ENCODE measurements at places on chromosomes 2 and 18. TPM values are rescaled to one million over a fixed set of nuclear protein-coding genes. Genes with fewer than 3 reads are reported as not detected.

- H3K27ac ChIP-seq, result no peak overlapping the region
- no peak overlapping the region for H3K4me3 ChIP-seq
- no peaks in the 10 kb centered on the region for H3K27me3 ChIP-seq
- DNase-seq, result no peak
Observed at GRCh38 chr2:105775809-105776559, 31.3 kb downstream of the NCK2 start.

DNA sequence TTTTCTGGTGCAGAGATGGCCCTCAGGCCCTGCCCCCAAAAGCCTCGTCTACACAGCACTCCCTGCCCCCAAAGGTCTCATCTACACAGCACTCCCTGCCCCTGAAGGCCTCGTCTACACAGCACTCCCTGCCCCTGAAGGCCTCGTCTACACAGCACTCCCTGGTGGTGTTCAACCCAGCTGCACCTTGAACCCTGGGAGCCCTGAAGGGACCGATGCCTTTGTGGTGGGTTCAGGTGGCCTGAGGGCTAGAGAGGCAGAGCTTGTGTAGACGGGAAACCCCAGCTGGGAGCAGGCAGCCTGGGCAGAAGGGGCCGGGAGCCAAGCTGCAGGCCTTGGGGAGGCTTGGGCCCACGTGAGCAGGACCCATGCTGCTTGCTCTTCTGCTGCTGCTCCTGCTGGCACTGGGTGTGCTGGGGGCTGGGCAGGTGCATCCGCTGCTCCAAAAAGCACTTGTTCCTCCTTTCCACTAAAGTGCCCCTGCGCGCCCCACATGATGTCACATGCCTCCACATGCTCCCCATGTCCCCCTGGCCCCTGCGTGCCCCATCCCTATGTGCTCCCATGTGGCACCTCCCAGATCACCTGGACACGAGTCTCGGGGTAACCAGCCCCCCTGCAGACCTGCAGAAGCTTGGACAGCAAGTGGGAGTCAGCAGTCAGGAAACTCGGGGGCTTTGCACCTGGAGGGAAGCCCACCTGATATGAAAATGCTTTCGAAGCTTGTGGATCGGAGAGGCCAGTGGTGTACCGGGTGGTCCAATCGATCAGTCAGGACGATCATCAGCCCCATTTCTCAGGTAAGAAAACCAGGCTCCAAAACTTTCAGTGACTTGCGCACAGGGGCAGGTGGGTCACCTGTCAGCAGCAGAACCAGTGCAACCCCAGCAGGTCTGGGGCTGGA lies 94.9 kb upstream of the CTDP1 start:
- H3K27ac ChIP-seq, result no peak overlapping the region
- no peaks in the 10 kb centered on the region for H3K36me3 ChIP-seq
- H3K27me3 ChIP-seq, result peaks cover 3% of the 10 kb centered on the region
- no peak for DNase-seq

DNA sequence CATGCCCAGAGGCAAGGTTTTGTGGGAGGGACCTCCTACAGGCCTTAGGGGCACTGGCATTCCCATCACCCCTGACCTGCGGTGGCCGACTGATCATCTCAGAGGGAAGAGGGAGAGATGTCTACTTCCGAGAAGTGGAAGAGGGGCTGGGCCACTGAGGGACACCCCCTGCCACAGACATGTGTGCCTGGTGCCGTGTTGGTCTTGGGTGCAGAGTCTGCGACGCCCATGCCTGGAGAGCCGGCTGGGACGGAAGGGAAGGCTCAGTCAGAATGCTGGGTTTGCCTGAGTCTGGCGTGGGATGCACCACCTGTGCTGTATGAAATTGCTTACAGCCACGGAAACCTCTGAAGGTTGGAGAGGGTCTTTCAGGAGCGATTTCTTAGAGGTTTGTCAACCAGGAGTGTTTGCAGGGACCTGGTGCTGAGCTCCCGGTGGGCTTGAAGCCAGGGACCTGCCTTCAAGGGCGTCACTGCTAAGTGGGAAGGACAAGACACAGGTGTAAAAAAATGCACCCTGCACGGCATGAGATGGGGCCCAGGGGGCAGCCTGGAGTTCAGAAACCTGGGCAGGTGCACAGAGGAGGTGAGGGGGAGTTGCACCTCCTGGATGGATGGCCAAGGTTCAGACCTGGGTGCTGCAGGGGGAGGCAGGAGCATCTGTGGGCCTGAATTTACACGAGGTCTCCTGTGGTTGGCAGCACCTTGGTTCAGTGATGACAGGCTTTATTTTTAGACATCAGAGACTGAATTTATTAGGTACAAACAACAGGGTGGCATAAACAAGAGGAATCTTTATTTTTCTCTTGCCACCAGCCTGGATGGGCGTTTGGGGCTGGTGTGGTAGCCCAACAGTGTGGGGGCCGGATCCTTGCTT lies 100.3 kb downstream of the CTIF start:
- H3K4me1 ChIP-seq, result peaks cover 5% of the 10 kb centered on the region
- no peak for DNase-seq
- H3K36me3 ChIP-seq, result no peaks in the 10 kb centered on the region
- no peaks in the 10 kb centered on the region for H3K27me3 ChIP-seq
- no peak overlapping the region for H3K27ac ChIP-seq

DNA sequence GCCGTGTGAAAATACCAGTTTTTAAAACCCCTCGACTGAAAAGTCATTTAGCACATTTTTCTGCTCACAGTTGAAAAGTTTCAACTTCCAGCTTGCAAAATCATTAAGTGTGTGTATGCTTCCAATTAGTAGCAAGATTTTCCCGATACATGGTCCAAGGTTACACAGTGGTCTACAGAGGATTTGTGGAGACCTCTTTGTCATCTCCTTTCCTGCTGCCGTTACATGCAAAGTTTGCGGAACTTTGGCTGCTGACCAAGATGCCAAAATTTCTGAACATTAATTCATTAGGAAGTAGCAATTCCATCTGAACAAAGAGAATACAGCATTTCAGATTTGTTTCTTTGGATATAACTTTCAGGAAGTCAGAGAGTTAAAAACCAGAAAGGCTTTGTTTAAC lies 474.6 kb downstream of the PLCL1 start:
- H3K4me1 ChIP-seq, result no peaks in the 10 kb centered on the region
- DNase-seq, result no peak
- no peak overlapping the region for H3K4me3 ChIP-seq
- no peak overlapping the region for H3K27ac ChIP-seq
- H3K36me3 ChIP-seq, result no peaks in the 10 kb centered on the region

DNA sequence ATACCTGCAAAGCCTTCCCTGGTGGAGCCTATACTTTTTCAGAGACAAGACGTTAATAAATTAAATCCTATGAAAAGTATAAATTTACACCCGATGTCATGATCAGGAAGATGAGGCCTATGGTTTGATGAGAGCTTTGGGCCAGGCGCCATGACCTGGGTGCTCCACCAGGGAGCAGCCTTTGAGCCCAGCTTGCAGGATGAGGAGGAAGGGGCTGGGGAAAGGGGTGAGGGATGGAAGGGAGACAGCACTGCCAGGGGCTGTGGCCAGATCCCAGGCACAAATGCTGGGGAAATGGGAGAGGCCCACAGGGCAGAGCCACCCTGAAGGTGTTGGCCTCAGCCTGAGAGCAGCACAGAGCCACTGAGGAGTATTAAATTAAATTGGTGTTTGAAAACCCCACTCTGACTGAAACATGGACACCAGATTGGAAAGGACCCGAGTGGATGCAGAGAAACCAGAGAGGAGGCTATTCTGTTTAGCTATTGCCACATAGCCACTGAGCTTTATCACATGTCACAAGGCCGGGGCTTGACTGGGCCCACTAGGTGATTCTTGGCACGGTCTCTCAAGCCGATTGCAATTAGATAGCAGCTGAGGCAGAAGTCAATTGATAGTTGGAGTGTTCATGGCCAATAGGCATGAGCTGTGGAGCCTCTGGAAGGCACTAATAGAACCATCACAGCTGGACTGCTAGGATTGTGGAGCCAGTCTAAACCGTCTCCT lies 9.6 kb upstream of the FAHD2A start:
- peaks cover 43% of the 10 kb centered on the region for H3K27me3 ChIP-seq
- no peaks in the 10 kb centered on the region for H3K4me1 ChIP-seq
- no peaks in the 10 kb centered on the region for H3K36me3 ChIP-seq
- DNase-seq, result no peak
- H3K27ac ChIP-seq, result no peak overlapping the region
- no peak overlapping the region for H3K4me3 ChIP-seq

DNA sequence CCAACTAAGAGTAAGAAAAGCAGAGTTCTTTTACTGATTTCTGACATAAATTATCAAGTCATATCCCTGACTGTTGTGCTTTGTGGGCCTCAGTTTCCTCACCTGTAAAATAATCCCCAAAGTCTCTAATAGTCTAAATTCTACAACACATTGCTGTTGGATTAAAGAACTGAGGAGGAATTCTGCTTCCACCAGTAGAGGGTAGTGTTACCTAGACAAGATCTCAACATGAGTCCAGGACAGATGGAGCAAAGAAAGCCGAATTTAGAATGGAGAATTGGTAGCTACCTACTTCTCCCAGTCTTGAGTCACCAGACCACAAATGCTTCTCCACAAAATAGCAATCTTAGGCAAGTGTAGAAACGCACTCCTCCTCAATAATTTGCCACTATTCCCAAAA lies 462.5 kb upstream of the FSHR start:
- H3K4me1 ChIP-seq, result peaks cover 1% of the 10 kb centered on the region
- H3K27me3 ChIP-seq, result no peaks in the 10 kb centered on the region
- H3K36me3 ChIP-seq, result peaks cover 2% of the 10 kb centered on the region
- no peak for DNase-seq
- H3K27ac ChIP-seq, result no peak overlapping the region
- H3K4me3 ChIP-seq, result no peak overlapping the region

GRCh38 chr2:26658691-26659346 lies 17.7 kb upstream of the CIB4 start:
- no peak overlapping the region for H3K4me3 ChIP-seq
- peaks cover 8% of the 10 kb centered on the region for H3K4me1 ChIP-seq
- peaks cover under 1% of the 10 kb centered on the region for H3K27me3 ChIP-seq
- peaks cover 1% of the 10 kb centered on the region for H3K36me3 ChIP-seq
- DNase-seq, result no peak

GRCh38 chr18:8962192-8962779 lies 140.2 kb upstream of the NDUFV2 start:
- no peaks in the 10 kb centered on the region for H3K27me3 ChIP-seq
- peak overlapping the region; percentile 70 for H3K27ac ChIP-seq

DNA sequence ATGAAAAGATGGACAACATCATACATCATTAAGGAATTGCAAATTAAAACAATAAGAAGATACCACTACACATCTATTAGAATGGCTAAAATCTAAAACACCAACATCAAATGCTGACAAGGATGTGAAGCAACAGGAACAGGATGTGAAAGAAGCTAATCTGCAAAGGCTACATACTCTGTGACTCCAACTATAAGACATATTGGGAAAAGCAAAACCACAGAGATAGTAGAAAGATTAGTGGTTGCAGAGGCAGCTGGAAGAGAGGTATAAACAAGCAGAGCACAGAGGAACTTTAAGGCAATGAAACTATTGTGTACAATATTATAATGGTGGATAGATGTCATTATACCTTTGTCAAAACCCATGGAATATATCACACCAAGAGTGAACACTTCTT lies 393.7 kb upstream of the RAB6C start:
- H3K4me1 ChIP-seq, result peaks cover 5% of the 10 kb centered on the region
- no peaks in the 10 kb centered on the region for H3K36me3 ChIP-seq
- no peak for DNase-seq
- H3K27me3 ChIP-seq, result peaks cover 20% of the 10 kb centered on the region
- no peak overlapping the region for H3K27ac ChIP-seq

DNA sequence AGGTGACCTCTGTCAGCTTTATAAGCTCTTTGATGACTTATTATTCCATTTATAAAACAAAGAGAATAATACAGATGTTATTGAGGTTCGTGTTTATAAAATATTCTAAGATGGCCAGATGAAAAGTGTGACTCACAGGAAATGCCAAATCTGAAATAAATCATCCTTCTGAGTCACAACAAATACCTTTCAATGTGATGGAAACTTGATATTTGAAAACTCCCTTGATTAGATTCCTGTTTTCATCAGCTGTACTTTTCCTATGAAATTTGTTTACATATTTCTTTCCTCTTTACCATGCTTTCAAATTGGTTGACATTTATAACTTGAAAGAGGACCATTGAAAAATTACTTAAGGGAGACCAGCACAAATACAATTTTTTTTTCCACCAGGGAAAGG lies 30.6 kb upstream of the PPP1R1C start:
- H3K27me3 ChIP-seq, result no peaks in the 10 kb centered on the region
- no peak overlapping the region for H3K27ac ChIP-seq
- no peaks in the 10 kb centered on the region for H3K36me3 ChIP-seq
- H3K4me3 ChIP-seq, result no peak overlapping the region
- peaks cover 6% of the 10 kb centered on the region for H3K4me1 ChIP-seq
- DNase-seq, result no peak

GRCh38 chr2:164742738-164743317 lies 98.8 kb downstream of the COBLL1 start:
- H3K27ac ChIP-seq, result peak overlapping the region; percentile 84
- H3K4me1 ChIP-seq, result peaks cover 71% of the 10 kb centered on the region
- peaks cover 10% of the 10 kb centered on the region for H3K36me3 ChIP-seq
- peak overlapping the region; percentile 14 for H3K4me3 ChIP-seq
- no peak for DNase-seq

- H3K27ac ChIP-seq, result no peak overlapping the region
- no peaks in the 10 kb centered on the region for H3K27me3 ChIP-seq
- H3K4me3 ChIP-seq, result no peak overlapping the region
- DNase-seq, result no peak
- H3K4me1 ChIP-seq, result peaks cover 2% of the 10 kb centered on the region
Observed at GRCh38 chr2:189208254-189208653, 28.7 kb upstream of the COL5A2 start.

GRCh38 chr2:49129034-49129433 lies 25.3 kb downstream of the FSHR start:
- H3K27me3 ChIP-seq, result no peaks in the 10 kb centered on the region
- DNase-seq, result no peak
- H3K36me3 ChIP-seq, result peaks cover 5% of the 10 kb centered on the region
- H3K4me3 ChIP-seq, result no peak overlapping the region

DNA sequence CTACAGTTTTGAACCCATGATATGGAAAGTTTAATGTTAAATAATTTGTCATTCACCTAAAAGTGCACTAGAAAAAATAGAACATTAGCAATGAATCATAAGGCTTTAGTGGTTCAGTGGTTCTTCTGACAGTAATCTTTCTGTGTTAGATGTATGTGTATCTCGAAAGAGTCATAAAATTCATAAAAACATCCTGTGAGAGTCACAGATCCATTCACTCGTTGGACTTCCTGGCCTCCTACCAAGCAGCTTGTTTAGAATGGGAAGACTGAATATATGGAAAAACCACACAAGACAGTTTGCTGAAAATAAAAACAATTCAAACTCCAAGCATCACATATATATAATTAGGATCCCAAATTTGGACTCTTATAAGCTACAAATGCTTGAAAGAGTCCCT lies 34.8 kb downstream of the ADNP2 start:
- no peaks in the 10 kb centered on the region for H3K4me1 ChIP-seq
- H3K4me3 ChIP-seq, result no peak overlapping the region
- H3K27me3 ChIP-seq, result no peaks in the 10 kb centered on the region
- H3K36me3 ChIP-seq, result peaks cover 6% of the 10 kb centered on the region

GRCh38 chr18:62018034-62018758 lies 125.4 kb upstream of the RNF152 start:
- H3K27me3 ChIP-seq, result no peaks in the 10 kb centered on the region
- H3K4me1 ChIP-seq, result no peaks in the 10 kb centered on the region
- H3K4me3 ChIP-seq, result no peak overlapping the region
- no peaks in the 10 kb centered on the region for H3K36me3 ChIP-seq
- no peak for DNase-seq

SUCLG1 gene
- total RNA-seq, result 79.4 TPM

BMP10 gene
- total RNA-seq, result not detected

CXCR4 gene
- 10.4 TPM for total RNA-seq

SERPINB3 gene
- total RNA-seq, result not detected
